NCI-H1930 (cell line): ENCODE measurements at places on chromosomes 12 and 14.
A peak's percentile ranks its signal among the peaks of the same experiment; 100 is the strongest.

DNA sequence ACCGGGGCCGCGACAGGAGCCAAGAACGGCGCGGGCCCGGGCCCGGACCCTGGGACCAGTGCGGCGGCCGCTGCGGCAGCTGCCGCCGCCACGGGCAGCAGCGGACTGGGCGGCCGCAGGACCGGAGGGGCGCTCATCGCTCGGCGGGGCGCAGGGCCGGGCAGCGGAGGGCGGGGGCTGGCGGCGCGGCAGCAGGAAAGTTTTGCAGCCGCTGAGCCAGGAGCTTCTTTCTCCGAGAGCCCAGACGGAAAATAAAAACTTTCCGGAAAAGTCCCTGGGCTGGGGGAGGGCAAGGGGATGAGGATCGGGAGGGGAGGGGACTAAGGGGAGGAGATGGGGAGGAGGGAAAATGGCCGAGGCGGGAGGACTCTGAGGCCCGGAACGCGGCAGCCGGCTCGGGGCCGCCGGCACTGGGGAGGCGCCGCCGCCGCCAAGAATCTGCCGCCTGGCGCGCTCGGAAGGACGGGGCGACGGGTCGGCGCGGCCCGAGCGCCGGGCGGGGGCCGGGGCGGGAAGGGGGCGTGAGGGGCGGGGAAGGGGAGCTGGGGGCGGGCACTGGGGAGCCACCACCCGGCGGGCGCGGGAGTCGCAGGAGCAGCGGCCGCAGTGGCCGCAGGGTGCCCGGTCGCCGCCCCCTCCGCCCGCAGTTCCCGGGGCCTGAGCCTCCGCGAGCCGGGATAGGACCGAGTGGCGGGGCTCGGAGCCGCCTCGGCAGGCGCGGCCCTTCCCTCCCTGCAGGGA, at the start of gene PRKD1:
PRKD1 (minus strand) TSS at position 472 of the 741 bp plus-strand sequence.
- DNase-seq: peak; percentile 46

DNA sequence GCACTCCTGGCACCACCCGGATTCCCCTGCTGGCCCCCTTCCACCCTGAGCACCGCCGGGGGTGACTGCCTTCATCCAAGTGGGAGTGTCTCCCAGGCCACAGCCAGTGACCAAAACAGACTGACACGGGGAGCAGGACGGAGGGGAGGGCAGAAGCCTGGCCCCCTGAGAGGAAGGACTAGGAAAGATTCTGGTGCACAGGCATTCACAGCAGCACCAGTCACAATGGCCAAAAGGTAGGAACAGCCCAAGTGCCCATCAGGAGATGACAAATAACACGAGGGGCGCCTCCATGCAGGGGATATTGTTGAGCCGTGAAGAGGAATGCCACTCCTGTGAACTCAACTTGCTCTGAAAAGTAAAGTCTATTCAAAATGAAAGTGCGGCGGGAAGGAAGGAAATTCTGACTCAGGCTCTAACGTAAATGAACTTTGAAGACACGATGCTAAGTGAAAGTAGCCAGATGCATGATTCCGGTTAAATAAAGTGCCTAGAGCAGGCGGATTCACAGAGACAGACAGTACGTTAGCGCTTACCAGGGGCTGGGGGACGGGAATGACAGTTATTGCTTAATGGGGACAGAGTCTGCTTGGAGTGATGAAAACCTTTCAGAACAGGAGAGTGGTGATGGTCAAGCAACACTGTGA, 146.1 kb upstream of the NCOR2 start:
- DNase-seq: no peak

GRCh38 chr14:95228240-95228639, 70.9 kb upstream of the DICER1 start:
- DNase-seq: no peak

GRCh38 chr14:75539162-75539560, 16.9 kb downstream of the BATF start:
- no peak for DNase-seq

DNA sequence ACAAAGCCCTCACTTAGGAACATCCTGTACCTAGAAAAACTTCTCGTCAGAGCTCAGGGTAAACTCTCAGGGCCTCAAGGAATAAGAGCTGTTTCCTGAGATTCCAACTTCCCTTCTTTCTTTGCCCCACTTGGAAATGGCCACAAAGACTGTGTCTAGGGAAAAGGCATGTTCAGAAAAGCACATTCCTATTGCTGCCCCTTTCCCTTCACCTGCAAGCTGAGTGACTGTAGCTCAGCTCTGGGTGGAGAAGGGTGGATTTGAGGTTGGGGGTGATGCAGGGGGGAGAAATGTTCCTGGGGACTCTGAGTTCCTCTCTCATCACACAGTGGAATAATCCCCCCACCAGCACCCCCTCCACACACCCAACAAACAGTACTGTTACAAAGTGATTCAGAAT, 6.8 kb downstream of the ENDOU start:
- no peak for DNase-seq

GRCh38 chr12:23862701-23863100, 86.8 kb downstream of the SOX5 start:
- DNase-seq: no peak

- DNase-seq: no peak
Observed at GRCh38 chr12:127819056-127819455, 447.9 kb upstream of the TMEM132C start.

- no peak for DNase-seq
Observed at GRCh38 chr14:76715511-76716081, 45.7 kb upstream of the VASH1 start.
